Tibial nerve (tissue), 4 donors: ENCODE measurements at places on chromosomes 1 and 21.

DNA sequence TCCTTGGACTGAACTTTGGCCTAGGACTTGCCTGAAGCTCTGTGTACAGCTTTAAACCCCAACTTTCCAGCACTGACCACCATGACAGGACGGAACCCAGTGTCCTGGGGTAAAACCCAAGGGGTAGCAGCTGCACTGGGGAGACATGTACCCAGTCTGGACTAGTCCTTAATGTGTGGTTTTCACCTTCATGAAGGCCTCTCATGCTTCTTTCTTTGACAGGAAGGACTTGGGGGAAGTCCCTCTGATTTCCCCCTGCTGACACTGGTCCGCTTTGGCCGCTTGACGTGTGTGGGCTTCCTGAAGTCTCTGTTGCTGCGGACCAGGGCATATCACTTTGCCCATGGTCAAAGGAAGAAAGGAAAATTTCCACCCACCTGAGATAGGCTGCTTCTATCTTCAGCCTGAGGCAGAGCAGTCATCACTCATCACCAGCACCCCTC is 66.3 kb upstream of the PRDX6 start:
- DNase-seq: no peak

DNA sequence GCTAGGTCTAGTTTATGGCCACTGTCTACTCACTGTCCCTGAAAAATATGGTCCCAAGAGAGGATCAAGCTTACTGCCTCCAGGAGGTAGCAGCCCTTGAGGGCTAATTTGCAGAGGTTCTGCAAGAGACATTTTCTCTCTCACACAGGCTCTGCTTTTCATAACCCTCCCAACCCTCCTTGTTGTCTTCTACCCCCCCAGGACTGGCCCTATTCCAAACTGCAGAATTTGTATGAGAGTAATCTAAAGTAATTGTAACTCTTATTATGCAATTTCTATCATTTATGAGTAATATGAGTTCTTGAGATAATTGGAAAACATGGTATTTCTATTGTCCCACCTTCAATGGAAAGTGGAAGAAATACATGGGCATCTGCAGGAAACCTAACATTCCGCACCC is 70.4 kb upstream of the CD55 start:
- no peak for DNase-seq

DNA sequence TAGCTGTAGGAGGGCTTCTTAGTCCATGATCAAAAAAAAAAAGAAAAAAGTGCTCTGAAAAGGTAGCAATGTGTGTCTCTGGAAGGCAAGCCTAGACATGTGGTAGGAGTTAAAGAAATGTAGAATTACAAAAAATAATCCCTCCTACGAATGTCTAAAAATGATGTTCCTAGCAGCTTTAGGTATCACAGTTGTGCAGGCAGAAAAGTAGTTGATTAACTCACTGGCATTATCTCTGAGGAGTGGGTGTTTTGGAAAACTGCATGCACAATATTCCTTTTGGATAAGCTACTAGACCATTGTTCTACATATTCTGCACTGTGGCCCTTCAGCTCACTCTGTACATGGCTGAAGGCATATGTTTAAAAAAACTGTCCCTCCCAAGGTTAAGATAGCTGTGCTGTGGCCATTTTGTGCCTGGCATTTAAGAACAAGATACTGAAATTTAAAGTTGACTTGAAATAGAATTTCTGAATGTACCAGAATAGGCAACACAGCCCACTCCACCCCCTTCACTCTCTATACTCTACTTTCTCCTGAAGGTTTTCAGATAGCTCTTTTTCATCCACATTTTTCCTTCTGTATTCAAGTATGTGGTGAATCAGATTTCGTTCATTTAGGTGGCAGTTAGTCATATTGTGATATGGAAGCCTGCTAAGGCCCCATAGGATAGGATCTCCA is 463.9 kb upstream of the LRRC7 start:
- DNase-seq: no peak

- peak; percentile 72 for DNase-seq
These were observed 26.1 kb downstream of the UBE2T start for GRCh38 chr1:202315576-202316168.

DNA sequence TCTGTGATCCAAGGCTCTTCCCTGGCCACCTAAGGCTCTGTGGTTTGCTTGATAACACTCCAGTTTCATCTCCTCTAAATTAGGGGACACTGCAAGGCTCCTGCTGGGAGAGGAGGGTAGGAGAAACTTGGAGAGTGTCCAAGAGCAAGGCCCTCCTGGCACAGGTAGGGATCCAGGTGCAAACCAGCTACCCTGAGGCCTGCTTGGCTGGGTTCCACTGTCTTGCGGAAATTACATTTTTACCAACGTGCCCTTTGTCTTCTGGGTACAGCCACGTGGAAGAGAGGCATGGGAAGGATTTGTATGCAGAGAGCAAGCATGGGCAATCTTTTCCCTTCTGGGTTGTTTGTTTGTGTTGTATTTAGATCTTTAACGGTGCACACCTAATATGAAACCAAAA is 132.5 kb downstream of the PRDM2 start:
- no peak for DNase-seq

DNA sequence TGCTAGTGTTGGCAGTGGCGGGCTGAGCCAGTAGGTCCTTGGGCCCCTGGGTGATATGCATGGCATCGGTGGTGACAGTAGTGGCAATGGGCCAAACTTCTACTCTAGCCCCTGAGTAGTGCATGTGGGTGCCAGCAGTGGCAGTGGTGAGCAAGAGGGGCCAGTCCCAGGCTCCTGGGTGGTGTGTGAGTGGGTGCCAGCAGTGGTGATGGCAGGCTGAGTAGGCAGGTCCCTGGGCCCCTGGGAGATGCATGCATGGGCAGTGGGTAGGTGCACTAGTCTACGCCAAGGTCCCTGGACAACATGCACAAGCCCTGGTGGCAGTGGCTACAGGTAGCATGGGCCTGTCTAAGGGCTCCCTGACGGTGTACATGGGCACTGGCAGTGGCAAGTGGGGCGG is 24.6 kb upstream of the TTC22 start:
- no peak for DNase-seq

DNA sequence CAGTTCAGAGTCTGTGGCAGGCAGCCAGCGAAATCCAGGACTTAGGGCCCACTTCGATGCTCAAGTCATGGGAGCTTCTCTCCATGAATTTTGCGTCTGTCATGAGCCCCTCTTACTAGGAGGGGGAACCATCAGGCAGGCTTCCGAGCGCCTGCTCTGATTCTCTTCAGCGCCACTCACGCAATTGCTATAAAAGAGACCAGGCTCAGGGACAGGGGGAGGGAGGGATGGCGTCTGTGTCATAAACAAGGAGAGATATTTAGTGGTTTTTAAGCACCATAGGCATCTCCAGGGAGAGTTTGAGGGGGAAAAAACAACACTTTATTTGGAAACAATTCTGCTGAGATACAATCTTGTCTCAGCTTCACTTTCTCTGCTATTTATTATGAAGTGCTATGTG is 60.6 kb downstream of the NAV1 start:
- no peak for DNase-seq

- DNase-seq: no peak
These were observed 1.4 kb downstream of the DENND1B start for GRCh38 chr1:197773856-197774255.

- DNase-seq: no peak
These were observed 26.3 kb downstream of the RGS8 start for GRCh38 chr1:182658055-182658454.

- DNase-seq: no peak
These were observed 50.4 kb upstream of the PTGFR start for GRCh38 chr1:78440381-78440793.

DNA sequence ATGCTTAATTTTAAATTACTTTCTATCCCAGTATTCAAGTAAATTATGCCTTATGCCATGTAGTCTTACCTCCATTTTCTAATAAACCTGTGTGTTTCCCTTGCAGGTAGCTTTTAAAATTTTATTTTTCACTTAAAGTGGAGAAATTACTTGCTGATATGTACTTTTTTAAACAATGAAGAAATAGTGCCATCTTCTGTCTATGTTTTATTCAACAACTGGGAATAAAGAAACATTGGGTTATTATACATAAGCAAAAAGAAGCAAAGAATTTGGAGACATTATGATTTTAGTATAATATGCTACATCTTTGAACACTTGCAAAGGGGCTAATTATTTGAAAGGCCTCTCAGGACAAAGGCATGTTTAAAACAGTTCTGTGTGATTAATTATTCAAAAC is 1912.9 kb downstream of the MRPL39 start:
- DNase-seq: no peak

DNA sequence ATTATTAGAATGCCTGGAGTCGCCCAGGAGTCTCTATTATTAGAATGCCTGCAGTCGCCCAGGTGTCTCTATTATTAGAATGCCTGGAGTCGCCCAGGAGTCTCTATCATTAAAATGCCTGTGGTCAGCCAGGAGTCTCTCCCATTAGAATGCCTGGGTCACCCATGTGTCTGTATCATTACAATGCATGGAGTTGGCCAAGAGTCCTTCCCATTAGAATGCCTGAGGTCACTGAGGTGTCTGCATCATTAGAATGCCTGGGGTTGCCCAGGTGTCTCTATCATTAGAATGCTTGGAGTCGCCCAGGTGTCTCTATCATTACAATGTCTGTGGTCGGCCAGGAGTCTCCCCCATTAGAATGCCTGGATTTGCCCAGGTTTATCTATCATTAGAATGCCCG is 66.9 kb downstream of the RNF187 start:
- no peak for DNase-seq

DNA sequence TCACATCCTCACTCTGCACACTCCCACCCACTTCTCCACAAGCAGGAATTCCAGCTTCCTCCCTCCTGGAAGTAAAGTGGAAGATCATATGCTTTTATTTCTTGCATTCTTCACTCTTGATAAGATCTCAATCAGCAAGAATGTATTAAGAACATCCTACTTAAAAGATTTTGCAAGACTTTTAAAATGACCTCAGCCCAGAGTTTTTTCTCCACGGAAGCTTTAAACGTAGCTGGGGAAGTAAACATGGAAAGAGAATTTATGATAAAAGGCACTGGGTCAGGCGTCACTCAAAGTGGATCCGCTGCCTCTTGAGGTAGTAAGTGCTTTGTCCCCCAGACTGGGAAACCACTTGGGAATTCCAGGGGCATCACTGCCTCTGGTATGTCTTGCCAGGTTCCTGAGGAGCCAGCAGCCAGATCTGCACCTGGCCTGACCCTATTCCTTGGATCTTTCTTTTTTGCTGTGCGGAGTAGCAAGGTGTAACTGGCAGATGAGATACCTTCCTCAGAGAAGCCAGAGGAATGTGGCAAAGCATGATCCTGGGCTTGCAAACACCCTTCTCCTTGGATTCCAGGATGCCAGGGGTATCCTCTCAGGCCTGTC is 33.9 kb downstream of the CDK18 start:
- DNase-seq: no peak

DNA sequence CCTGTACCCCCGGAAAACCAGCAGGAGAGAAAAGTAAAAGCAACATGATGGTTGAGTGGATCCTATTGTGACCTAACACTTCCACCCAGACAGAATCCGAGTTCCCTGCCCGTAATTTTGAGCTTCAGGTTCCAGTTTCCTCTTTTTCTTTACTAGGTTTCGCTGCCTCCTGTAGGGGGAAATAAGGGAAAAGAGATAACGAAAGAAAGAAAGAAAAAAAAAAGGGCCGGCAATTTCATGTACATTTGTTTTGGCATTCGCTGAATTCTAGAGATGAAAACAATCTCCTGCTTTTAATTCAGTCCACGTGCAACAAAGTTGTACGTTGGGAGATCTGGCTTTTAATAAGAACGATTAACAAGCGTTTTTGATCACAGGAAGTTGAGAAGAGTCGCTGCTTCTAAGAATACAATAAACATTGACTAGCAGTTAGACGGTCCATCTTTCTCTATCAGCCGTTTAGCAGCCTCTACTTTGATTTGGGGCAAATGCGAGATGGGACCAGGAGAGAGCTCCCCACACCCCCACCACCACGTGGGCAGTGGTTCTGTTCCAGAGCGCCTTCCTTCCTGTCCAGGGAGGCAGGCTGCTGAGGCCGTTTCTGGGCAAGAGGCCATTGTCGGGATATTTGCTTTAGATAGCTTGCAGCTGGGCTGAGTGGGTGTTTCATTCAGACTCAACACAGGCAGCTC is 155.9 kb upstream of the RUNX1 start:
- DNase-seq: peak; percentile 34

GRCh38 chr1:180230791-180231505 is 884 bp downstream of the LHX4 start:
- DNase-seq: no peak

GRCh38 chr1:4974981-4975685 is 320.7 kb downstream of the AJAP1 start:
- DNase-seq: no peak

DNA sequence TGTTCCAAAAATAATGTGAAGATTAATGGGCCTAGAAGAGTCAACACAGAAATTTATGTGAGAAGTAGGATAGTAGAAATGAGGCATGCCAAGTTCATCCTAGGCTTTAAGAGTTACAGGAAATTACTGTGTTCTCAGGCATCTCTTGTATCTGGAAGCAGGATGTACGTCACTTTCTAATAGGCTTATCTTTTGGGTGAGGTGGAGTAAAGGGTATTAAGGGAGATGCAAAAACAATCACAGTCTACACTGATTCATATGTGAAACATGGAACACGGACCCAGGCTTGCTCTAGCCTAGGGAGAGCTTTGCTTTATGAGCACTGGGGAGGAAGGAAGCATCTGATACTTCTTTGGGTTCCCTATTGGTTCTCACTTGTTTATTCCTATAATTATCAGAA is 84.5 kb upstream of the RGS4 start:
- DNase-seq: no peak

DNA sequence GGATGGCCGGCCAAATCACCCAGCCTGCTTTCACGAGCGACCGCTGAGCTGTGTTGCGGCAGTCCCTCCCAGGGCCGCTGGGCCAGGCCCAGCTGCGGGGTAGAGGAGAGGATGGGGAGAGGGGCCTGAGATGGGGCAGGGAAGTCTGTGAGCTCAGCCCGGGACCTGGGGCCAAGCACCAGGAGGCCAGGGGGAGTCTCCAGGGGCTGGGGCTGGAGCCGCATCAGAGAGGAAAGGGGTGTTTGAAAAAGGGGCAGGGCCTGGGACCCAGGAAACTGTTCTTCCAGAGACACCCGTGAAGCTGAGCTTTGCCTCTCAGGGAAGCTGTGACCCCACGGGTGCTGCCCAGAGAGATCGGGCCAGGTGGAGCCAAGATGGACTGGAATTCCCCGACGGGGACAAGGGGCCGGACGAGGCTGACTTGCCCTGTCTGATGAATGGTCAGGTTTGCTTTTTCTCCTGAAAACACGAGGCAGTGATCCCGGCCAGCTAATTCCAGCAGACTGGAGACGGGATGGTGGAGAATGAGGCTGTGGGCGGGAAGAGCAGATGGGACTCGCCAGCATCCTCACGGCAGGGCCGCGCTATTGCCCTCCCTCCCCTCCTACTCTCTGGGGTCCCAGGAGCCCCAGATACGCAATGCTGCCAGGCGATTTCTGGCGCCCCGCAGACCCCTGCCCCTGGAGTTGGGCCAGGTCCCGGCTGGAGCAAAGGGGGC is 40.3 kb upstream of the COL18A1 start:
- DNase-seq: peak; percentile 47

- DNase-seq: peak; percentile 72
These were observed 60.3 kb upstream of the KRTAP19-8 start for GRCh38 chr21:31098576-31099005.

- DNase-seq: no peak
These were observed 153.1 kb downstream of the AK5 start for GRCh38 chr1:77434967-77435366.

- DNase-seq: no peak
These were observed 27.7 kb downstream of the AGO3 start for GRCh38 chr1:35958558-35958957.
